ENCODE measurements at places on chromosomes 6 and 20.

DNA sequence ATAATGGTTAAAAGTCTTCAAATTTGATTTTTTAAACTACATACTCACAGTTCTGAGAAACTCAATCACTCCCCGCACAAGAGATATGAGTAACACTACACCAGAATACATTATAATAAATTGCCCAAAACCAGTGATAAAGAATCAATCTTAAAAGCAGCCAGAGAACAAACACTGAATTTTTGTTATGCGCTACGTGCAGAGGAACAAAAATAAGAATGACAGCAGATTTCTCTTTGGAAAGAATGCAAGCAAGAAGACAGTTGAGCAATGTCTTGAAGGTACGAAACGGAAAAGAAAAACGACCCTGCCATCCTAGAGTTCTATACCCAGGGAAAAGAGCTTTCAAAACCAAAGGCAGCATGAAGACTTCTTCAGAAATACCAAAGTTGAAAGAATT, 216.7 kb downstream of the TTLL2 start:
- DNase-seq = no peak

GRCh38 chr20:32973077-32973717, 31.0 kb downstream of the SUN5 start:
- DNase-seq = no peak

DNA sequence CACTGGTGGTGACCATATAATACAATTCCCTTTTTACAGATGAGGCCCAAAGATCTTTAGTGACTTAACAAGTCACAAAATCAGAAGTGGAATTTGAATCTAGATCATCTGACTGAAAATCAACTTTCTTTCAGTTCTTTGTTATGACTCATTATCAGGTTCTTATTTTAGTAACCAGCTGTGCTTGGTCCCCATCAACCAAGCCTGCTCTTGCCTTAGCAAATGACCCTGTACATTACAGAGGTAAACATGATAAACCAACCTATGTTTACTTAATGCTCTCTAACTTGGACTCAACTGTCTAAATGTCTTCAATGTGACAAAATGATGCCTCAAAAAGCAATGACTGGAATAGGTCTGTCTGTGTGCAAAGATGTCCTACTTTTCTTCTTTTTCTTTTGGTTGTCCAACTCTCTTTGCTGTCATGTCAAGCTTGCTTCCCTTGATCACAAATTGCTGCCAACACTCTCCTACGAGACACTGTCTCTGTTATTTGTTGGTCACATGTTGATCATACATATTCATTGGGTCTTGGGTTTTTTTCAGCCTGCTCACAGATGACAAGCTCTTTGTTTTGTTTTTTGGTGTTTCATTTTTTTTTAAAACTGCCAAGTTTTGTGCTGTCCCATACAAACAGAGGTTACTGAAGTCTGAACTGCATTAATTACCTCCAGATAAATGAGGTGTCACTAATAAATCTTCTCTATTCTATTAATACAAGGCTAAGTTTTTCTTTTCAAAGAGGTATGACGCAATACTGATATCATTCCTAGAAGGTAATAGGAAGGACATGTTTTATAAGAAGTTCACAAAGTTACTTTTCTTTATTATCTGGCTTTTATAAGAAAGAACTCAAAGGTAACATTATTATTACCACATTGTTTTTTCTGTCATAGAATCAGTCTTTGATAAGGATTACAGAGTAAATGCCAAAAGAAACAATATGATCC, 62.2 kb upstream of the PLN start:
- DNase-seq = no peak

DNA sequence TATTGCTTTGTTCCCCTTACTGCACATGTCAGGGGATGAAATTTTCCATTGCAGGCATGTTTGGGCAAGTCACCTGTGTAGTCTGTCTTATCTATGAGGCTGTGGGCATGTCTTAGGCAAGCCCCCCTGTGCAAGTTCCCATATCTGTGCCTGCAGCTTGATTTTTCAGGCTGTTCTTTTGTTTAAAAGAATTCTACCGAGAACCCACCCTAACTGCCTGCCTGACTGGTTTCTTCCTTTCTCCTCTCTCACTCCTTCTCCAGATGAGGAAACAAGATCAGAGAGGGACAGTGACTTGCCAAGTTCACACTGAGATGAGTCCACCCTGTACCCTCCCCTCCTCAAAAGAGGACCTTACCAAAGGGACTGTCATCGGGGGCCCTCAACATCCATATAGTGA, 11.0 kb downstream of the TREML2 start:
- no peak for DNase-seq

DNA sequence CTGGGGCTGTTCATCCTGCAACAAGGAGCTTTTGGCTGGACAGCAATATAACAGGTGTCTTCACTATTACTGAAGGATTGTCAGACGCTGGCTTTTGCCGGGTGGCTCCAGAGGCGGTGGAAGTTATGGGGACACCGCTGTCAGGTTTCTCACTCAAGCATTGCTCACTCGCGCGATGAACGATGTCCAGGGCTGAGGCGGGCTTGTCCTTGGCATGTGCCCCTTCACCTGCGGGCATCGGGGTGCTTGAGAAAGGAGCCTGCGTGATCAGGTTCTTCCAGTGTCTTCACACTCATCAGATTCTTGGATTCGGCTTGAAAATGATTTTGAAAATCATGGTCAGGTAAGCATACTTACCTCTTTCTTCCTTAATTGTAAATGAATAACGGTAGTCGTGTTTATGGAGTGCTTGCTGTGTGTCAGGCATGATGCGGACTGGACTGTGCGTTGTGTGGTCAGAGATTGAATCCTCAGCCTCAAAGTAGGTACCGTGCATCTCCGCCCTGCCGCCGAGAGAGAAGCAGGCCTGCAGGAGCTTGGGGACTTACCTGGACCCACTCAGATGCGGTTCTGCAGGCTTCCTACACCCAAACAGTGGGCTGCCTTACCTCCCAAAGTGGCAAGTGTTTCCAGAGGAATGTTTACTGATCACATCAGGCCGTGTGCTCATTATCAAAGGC, 18.3 kb upstream of the PYGB start:
- no peak for DNase-seq

All from H9 (cell line).